Daoy (cell line): ENCODE measurements at places on chromosomes 5 and 9. TPM values are rescaled to one million over a fixed set of nuclear protein-coding genes. Genes with fewer than 3 reads are reported as not detected.

Gene LARP1
- 38.5 and 61.9 TPM in 2 replicates for total RNA-seq

Gene ANKDD1B
- total RNA-seq: 0.06 and 0.12 TPM in 2 replicates

Gene FBXL7
- 0.92 and 3.0 TPM in 2 replicates for total RNA-seq

Gene BAAT
- 0.29 TPM in 1 of 2 replicates, not detected in the other for total RNA-seq

GRCh38 chr9:122051351-122052321 lies 41.5 kb downstream of the TTLL11 start:
- DNase-seq: peak; percentile 64

DNA sequence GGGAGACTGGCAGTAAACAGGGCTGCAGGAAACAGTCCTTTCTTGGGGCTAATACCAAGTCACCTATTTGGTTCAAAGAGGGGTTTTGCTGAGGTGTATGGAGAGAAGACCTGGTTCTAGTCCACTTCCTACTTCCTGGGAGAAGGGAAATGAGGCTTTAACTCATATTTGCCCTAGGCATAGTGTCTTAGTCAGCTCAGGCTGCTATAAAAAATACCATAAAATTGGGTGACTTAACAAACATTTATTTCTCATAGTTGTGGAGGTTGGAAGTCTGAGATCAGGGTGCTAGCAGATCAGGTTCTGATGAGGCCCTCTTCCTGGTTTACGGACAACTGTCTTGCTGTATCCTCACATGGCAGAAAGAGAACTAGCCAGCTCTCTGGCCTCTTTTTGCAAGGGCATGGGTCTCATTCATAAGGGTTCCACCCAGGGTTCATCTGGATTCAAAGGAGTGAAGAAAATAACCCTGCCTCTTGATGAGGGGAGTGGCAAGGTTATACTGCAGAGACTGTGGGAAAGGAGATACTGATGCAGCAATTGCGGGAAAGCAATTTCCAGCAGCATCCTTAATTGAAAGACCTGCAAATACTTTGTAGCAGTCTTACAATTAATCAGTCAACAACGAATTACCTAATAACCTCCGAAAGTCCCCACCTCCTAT lies 40.5 kb downstream of the ANKDD1B start:
- no peak for DNase-seq

- DNase-seq: no peak
Observed at GRCh38 chr9:83401328-83401900, 136.8 kb downstream of the FRMD3 start.

GRCh38 chr5:91361790-91362189 lies 21.3 kb downstream of the ARRDC3 start:
- DNase-seq: no peak

DNA sequence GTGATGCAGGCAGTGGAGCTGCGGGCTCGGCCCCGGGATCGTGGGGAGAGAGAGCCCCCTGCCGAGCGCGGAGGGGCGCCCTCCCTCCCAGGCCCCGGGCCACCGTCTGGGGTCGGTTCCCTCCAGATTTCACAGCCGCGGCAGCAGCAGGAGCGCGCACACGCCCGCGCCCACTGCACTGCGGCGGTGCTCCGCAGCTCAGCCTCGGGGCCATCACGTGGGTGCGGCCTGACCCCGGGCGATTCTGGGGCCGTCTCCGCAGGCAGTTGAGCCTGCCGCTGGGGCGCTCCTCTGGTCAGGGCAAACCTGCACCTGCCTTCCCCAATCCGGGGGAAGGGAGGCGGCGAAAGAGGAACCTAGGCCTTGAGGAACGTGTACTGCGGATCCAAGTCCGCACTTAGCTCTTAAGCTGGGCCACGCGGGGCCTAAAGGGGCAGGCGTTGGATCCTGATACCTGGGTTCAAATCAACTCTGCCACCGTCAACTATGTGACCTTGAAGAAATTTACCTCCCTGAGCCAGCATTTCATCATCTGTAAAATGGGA lies 9.4 kb upstream of the DELE1 start:
- peak; percentile 20 for DNase-seq

DNA sequence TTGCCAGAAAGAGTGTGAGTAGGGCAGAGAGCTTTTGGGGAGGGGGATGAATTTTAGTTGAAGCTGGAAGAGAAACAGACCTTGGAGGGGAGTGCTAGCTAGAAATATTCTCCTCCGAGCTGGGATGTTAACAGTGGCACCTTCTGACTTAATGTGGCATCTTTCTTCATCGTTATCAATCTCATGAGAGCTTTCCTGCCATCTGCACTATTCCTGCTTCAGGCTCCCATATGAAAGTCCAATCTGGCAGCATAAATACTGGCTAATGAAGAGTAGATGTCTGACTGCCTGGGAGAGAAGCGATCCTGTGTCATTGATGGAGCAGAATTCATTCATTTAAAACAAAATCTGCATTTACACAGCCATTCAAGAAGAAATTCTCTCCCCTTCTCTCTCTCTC lies 284.5 kb downstream of the TMEM38B start:
- no peak for DNase-seq

- DNase-seq: no peak
Observed at GRCh38 chr9:129036923-129037766, 719 bp downstream of the MIGA2 start.

- DNase-seq: no peak
Observed at GRCh38 chr9:127523312-127523851, 72.1 kb downstream of the LRSAM1 start.

DNA sequence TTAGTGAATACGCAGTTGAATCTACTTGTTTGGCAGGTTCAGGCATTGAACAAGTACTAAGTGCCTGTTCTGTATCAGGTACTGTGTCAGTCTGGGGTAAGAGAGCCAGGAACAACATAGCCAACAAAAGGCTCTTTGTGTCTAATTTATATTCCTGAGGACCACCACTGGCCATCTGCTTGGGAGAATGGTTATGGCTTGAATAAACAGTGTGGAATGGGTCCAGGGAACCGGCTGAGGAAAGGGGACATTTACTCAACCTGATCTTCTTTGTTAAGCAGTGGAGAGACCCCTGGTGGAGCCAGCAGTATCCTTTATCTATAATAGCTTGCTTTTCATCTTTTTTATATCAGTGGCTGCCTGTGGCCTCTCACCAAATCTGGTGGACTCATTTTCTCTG lies 38.6 kb downstream of the EXOSC2 start:
- no peak for DNase-seq

- DNase-seq: no peak
Observed at GRCh38 chr5:73444499-73445438, 3.8 kb downstream of the FOXD1 start.

- no peak for DNase-seq
Observed at GRCh38 chr5:132668706-132669454, 4.9 kb upstream of the IL4 start.

GRCh38 chr9:3215658-3216057 lies 310.1 kb downstream of the RFX3 start:
- no peak for DNase-seq

DNA sequence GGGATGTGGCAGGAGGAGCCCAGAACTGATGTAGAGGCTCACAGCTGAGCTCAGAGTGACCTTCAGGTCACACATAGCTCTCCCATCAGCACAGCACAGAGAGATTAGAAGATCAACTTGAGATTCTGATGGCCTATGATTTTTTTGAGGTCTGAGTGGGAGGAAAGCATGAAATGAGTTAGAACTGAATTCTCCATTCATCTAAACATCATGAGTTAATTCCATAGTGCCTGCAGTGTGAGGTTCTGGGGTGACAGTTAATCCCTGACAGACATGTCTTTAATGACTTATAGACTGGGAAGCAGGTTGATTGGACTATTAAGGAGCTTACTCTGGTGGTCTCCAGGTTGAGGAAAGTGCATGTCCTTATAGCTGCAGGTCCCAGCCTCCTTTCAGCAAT lies 22.4 kb downstream of the SLC22A5 start:
- DNase-seq: no peak

DNA sequence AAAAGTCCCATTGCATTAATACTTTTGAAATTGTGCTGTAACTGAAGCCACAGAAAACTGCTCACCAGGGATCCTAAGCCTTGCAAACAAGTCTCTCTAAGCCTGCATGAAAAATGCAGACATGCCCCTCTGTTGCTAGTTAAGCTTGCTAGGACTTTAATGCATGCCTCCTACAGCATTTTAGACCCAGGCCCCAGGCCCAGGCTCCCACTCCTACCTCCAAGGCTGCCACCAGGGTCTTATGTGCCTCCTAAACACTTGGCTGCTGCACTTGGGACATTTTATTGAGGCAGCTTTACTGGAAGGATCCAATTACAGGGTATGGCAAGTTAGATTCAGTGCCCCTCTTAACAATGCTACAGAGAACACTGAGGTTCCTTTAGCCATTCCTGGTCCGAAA lies 467.3 kb upstream of the CLINT1 start:
- no peak for DNase-seq

GRCh38 chr9:137552022-137552768 lies 516 bp downstream of the MRPL41 start:
- DNase-seq: no peak

DNA sequence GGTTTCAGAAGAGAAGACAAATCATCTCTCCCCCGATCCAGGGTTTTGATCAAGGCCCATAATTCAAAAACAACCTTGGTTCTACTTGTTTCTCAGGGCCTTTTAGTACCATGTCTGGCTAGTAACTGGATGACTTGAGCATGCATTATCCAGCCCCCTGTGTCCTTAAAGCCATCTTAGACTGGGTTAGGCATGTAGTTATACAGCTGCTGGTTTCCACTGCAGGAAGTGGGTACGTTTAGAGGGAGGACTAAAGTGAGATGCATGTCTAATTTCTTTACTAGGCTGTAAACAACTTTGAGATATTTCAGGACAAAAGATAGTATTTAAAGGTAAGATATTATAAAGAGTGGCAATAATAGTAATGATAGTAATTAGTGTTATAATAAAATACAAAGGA lies 372.0 kb downstream of the PLK2 start:
- no peak for DNase-seq

DNA sequence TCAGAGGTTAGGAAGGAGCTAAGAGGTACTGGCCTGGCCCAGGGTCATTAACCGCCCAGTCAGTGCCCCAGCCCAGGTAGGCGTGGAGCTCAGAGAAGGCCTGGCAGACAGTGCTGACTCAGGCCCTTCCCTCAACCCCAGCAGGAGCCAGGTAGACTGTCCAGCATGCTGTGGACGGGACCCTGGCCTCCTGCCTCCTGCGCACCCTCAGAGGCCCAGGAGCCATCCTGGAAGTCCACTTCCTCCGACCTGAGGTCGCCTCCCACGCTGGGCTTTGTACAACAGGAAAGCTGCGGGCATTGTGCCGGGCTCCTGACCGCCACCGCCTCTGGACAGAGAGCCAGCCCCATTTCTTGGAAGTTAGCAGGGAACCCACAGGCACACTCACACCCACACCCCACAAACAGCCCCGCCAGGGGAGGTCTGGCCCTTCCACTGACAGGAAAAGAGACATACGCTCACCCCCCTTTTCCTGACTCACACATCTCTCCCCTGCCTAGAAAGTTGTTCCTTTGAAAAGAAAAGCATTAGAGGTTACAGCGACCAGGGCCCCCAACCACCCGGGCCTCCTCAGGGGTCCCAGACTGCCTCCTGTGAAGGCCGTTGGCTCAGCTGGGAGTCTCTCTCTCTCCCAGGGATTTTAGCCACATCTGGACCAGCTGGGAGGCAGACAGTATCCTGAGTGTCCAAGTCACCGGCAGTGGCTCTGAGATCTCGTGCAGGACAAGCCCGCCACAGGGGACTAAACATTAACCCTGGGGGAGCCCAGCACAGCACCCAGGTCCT lies 7.7 kb downstream of the RALGDS start:
- peak; percentile 73 for DNase-seq

GRCh38 chr9:125613141-125613540 lies 93.9 kb downstream of the MAPKAP1 start:
- no peak for DNase-seq

GRCh38 chr9:109307380-109308240 lies 13.2 kb downstream of the EPB41L4B start:
- peak; percentile 87 for DNase-seq

- no peak for DNase-seq
Observed at GRCh38 chr9:95077053-95077765, 240.3 kb downstream of the FANCC start.

GRCh38 chr5:122436615-122437014 lies 124.6 kb downstream of the SNCAIP start:
- DNase-seq: no peak
